Left ventricle myocardium inferior (tissue), 1 donor: ENCODE measurements at places on chromosomes 6 and 20. TPM values are rescaled to one million over a fixed set of nuclear protein-coding genes. Genes with fewer than 3 reads are reported as not detected.

PRDM1 gene
- total RNA-seq: 0.85 TPM

GRCh38 chr6:113184736-113185135 lies 672.4 kb upstream of the MARCKS start:
- peak; percentile 79 for DNase-seq
- H3K4me1 ChIP-seq: peaks cover 16% of the 10 kb centered on the region
- H3K4me3 ChIP-seq: no peak overlapping the region
- peak overlapping the region; percentile 61 for H3K27ac ChIP-seq

GRCh38 chr6:135938576-135939207 lies 87.2 kb downstream of the PDE7B start:
- H3K27ac ChIP-seq: peak overlapping the region; percentile 80
- H3K27me3 ChIP-seq: no peaks in the 10 kb centered on the region
- DNase-seq: peak; percentile 22
- H3K36me3 ChIP-seq: peaks cover 3% of the 10 kb centered on the region
- H3K4me3 ChIP-seq: peak overlapping the region; percentile 37
- peaks cover 7% of the 10 kb centered on the region for H3K4me1 ChIP-seq

DNA sequence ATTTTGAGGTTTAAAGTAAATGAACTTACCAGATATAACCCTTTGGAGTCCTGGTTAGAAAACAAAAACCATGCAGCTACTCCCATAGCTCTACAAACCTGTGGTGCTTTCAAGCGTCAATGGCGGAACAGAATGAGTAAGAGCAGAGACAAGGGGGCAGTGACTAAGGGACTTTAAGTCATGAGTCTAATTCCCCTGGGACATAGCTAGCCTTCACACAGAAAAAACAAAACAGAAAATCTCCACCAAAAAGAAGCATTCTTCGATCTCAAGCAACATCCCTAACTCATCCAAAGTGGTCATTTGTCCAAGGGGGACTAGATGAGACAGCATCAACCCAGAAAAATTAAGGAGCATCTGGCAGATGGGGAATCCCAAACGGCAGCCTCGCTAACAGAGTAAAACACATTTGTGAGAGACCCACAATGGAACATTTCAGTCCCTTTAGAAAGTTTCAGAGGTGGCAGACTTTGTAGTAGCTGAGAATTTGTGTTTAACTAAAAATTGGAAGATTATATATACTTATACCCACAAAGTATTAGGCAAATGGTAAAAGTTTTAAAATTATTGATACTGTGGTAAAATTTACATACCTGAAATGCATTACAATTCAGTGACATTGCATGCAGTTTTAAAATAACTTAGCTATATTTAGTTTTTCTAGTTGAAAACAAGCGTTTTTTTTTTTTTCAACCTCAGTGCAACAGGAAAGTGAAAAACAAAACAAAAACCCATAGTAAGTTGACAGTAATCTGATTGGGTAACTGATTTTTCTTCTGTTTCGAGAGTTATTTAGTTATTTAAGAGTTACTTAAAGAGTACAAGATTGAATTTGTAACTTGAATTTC lies 67.5 kb downstream of the KCNQ5 start:
- no peaks in the 10 kb centered on the region for H3K36me3 ChIP-seq
- no peaks in the 10 kb centered on the region for H3K27me3 ChIP-seq
- DNase-seq: no peak
- no peak overlapping the region for H3K27ac ChIP-seq
